ENCODE measurements at places on chromosomes 7 and 10.

DNA sequence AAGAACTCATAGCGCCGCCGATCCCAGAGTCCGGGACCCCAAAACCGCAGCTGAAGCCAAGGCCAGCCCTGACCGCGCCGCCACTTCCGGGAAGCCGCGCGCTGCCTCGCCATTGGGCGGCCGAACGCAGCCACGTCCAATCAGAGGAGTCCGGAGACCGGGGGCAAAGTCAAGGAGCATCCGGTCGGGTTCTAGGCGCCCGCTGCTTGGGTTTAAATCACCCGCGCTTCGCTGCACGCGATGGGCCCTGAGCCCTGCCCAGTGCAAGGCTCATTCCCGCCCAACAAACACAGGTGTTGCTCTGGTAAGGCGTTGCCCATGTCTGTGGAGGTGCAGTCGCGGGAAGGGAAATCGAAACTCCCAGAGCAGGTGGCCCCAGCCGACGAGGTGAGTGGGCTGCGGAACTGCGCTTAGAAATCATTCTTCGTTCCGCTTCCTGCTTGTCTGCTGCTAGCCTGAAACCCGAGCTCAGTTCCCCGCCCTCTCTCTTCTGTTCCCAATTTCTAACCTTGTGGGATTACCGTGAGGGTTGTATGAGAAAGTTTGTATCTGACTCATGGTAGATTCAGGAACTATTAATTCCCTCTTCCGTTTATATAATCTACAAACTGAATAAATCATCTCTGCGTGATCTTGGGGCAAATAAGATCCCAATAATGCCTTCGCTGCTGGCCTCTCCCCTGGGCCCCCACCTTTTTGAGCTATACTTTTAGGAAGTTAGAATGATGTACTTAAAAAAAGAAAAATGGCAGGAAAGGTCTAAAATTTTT, at the start of gene DCLRE1C:
Gene DCLRE1C (minus strand): TSS at position 96 of the 770 bp plus-strand sequence. CDS start 86 bp downstream, at position 10.
- peak; percentile 93 for DNase-seq

GRCh38 chr10:35555962-35556930, 48.9 kb upstream of the GJD4 start:
- DNase-seq, result no peak

DNA sequence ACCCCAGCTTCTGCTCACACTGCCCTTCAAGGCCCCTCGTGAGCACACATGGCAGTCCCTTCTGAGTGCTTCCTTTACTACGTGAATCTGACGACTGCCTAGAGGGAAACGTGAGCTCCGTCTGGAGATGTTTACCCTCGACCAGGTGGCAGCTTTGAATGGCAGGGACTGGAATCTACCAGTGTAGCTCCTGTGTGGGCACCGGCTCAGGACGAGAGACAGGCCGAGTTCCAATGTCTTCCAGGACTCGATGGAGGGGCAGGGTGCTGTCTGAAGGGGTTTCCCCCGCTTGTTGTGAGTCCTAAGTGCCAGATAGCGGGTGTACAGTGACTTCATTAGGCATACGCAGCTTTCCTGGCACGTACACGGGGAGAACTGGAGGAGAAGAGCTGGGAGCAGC, 229.9 kb downstream of the ADARB2 start:
- no peak for DNase-seq

GRCh38 chr10:63977329-63977923, 456.2 kb downstream of the REEP3 start:
- peak; percentile 63 for DNase-seq

DNA sequence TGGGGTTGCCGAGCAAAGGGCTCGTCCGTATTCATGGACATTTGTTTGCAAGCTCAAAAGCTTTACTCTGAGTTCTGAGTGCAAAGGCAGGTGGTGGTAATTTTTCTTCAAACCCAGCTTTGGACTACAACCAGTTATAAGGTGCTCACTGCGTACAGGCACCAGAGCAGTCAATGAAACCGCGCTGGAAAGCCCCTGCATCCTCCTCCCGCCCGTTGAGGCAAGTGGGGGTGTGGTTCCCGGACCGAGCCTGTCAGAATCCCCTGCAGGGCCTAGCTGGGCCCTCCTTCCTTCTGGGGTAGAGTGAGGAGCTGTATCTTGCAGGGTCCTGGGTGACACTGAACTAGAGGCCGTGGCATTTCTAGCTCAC, 22.3 kb downstream of the AMZ1 start:
- no peak for DNase-seq

- DNase-seq, result no peak
Measured at GRCh38 chr10:109837384-109837783, 85.9 kb downstream of the XPNPEP1 start.

GRCh38 chr7:30761214-30762156, 9.6 kb downstream of the INMT start:
- no peak for DNase-seq

All from H9 (cell line).